ENCODE measurements at places on chromosomes 7 and 10. TPM values are rescaled to one million over a fixed set of nuclear protein-coding genes. Genes with fewer than 3 reads are reported as not detected.

DNA sequence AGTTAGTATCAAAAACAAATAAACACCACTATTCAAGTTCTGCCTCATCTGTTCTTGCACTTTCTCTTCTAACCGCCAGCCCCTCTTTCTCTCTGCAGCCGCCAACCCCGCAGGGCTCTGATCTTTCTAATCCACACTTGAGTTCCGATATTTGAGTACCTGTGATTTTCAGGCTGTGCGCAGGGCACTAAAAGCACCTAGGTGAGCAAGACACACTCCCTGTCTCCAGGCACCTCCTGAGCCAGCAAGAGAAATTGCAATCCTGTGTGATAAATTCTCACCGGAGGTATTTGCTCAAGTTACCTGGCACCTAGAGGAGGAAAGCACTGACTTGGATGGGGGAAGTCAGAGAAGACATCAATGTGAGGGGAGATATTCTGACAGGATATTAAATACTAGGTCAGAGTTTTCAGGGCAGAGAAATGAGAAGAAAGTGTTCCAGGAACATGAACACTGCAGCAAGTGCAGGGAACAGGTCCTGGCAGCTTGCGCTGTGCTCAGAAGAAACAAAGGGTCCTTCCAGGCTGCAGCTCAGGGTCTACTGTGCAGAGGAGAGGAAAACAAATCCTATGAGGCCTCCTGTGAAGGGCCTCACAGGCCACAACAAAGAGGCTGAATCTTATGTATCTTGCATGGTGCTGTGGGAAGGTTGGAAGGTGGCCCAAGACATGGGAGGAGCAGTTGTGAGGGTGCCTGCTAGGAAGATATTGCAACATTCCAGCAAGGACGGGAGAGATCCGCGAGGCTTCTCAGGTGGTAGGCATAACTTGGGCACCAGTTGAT, 568.7 kb upstream of the MGMT start:
- DNase-seq, result no peak

Gene TFPI2
- 140 TPM for total RNA-seq

DNA sequence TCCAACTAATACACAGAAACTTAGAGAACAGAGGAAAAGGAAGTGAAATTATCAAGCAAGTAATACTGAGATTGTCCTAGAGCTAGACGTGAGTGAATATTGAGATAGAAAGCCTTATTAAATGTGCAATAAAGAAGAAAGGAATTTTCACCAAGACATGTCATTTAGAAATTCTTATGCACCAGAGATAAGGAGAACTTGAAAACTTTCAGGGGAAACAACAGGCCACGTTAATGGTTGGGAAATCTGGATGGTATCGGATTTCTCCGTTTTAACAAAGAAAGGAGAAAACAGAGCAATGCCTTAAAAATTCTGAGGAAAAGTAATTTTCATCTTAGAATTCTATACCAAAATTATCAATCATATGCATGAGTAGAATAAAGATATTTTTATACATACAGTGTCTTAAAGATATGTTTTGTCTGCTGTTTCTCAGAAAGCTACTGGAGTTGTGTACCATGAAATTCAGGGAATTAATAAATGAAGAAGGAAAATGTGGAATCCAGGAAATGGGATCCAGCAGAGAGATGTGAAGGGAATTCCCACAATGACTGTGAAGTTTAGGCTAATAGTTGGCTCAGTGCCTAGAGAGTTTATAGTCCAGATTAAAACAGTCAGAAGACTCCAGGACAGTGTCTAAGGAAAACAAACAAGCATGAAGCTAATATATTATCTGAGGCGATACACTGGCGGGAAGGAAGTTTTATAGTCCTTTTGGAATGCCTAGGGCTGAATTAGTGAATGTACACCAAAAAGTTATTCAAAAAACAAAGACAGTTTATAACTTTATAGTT, 159.5 kb downstream of the PPP1R9A start:
- DNase-seq, result peak; percentile 33

Gene SPDYE8
- total RNA-seq, result not detected

Gene HNRNPF
- 152 TPM for total RNA-seq

- DNase-seq, result no peak
Observed at GRCh38 chr10:84395581-84395980, 67.2 kb downstream of the CCSER2 start.

DNA sequence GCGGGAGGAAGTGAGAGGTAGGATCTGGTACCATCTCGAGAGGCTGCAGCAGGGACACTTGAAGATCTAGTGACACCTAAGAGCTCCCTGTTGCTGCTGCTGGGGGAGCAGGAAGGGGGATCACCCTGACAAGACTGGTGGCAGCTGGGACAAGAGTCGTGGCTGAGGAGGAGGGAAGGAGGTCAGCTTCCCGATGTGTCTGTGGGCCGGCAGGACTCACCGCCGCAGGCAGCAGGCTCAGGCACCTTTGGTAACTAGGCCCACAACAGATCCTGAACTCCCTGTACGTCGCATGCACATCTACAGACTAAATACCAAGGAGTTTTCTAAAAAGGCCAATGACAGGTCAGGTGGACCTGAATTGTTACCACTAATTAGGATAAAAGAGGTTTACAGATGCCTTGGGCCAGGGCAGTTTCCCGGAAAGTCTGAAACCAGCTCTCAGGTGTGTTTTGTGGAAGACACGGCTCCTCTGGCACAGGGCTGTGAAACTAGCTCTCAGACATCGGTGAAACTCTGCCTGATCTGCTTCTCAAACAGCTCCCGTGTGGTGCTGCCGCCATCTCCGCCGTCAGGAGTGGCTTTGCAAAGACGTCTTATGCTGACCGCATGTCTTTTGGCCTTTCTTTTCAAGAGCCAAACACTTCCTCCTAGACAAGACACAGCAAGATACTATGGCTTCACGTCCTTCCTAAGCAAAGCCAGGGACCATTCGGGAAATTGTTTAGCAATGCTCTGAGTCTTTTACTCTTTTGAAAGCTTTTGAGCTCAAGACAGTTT, 609.7 kb downstream of the PTPRN2 start:
- no peak for DNase-seq

DNA sequence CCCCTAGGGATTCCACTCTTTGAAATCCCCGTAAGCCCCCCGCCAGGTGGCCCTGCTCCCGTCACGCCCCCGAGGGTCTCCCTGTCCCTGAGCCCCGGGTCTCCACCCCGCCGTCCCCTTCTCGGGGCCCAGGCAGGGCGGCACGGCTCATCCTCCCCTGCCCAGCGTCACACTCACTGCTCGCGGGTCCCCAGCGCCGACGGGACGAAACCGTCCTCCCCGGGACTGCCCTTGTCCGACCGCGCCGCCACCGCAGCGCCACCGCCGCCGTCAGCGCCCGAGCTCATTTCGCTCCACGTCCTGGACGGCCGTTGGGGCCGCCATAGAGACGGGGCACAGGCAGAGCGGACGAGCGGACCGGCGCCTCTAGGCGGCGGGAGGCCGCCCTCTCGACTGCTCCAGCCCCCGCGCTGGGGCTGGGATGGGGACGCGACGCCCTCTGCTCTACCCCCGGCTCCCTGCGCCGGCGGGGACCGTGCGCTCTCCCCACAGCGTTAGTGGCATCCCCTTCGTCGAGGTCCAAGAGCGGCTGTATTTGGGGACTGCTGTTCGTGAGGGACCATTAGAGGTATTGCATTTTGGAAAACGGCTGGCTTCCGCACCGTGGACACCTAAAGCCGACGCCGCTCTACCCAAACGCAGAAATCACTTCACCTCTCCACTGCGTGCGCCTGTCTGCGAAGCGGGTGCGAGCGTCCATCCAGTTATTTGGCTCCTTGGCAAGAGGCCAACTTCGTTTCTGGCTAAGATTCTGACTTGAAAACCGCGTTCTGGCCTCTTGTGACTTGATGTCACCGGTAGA, at the start of gene EEF1AKMT2:
TSS of gene EEF1AKMT2 (minus strand) at position 341 of the 802 bp plus-strand sequence. CDS start at position 287, 54 bp downstream.
- DNase-seq, result peak; percentile 86

DNA sequence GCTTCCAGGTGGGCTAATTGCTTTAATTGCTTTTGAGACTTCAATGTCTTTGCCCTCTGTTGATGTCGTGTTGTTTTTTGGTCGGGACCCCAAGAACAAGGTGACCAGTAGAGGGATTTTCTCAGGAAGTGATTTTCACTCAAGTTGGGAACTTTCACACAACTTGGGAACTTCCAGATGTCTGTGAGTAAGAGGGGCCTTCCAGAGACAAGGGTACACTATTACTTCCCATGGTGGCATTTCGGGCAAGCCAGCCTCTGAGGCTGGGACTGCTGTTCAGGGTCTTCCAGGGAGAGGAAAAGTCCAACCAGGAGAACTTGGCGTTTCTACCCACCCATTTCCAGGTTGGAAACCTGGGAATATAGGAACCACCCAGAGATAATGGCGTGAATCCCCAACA, 170.0 kb upstream of the CDCA7L start:
- DNase-seq, result no peak

- DNase-seq, result peak; percentile 16
Observed at GRCh38 chr10:82252081-82252480, 377.1 kb downstream of the NRG3 start.

DNA sequence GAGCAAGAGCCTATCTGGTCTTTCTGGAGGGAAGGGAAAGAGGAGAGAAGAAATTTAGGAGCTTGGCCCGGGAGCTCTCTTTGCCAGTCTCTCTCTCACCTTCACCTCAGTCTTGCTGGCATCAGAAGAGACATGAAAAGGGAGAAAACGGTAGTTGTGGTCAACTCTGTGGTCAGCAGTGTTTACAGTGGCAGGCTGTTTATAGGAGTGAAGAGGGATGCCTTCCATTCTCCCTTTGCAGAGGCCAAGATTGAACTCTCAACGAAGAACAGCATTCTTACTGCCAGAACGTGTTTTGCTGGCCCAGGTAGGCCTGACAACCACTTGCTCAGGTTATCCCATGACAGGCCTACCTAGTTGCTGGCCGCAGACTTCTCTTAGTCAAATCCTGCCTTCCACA, 133.3 kb downstream of the CCDC3 start:
- peak; percentile 46 for DNase-seq

DNA sequence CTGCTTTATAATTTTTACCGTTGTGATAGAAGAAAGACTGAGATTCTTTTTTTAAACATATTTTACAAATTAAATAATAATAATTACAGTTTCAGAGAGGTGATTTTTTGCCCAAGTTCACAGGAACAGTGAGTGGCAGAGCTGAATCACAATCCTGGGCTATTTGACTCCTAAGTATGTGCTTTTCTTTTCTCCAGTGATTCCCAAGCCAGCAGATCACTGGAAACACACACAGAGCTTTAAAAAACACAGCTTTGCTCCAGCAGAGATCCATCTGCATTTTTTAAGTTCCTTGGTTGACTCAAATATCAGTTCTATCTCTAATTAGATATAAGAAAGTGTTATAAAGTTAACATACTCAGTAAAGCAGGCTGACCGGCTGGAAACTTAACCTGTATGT, 69.0 kb downstream of the AHR start:
- DNase-seq, result no peak

Gene ALOX5
- not detected for total RNA-seq

- no peak for DNase-seq
Observed at GRCh38 chr10:80945264-80945880, 407.7 kb downstream of the SH2D4B start.

- DNase-seq, result peak; percentile 4
Observed at GRCh38 chr10:120365872-120366271, 91.2 kb upstream of the PLPP4 start.

DNA sequence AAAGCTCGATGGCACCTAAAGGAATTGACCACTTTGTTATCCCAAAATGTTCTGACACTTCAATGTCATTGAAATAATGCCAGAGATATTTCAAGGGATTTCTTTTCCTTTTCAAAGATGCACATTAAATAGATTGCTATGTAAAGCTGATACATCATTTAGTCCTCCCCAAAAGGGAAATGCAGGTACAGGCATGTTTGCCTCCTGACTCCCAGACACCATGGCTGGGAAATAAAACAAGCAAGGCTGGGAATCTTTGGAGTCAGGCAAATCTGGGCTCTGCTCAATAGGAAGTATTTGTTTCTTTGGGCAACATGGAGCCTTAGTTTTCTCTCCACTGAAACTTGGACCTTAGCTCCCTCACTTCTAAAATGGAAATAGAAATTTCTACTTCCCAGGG, 230.8 kb upstream of the LRRTM3 start:
- DNase-seq, result no peak

DNA sequence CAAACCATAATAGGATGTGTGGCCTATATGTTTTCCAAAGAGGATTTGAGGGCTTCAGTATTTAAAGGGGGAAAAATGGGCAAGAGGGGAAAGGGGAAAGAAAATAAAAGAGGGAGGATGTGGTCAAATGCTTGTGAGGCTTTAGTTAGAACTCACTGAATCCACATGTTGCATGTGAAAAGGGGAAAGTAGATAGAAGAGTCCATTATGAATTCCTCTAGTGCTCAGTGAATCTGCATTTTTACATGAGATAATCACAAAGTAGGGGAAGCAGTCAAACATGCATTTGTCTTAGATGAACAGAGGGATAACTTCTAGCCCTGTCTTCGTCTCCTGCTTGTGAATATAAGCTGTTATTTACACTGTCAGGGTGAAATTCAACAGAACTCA, 24.6 kb upstream of the AKAP9 start:
- DNase-seq, result no peak

DNA sequence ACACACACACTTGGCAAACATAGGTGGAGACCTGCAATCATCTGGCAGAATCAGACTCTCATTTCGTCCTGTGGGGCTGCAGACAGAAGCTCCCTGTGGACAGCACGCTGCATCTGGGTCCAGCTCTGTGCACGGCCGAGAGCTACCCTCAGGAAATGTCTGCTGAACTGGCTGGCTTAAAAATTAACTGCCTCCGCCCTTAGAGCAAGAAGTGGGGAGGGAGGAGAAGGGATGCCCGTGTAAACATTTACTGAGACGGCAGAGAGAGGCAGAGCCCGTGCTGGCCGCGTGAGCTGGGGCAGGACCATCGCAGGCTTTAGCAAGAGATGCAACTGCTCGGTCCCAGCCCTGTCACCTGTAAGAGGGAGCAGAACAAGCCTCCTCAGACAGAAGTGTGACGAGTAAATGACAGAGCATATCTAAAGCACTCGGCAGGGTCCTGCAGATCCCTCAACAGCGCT, 81.8 kb downstream of the TNS3 start:
- DNase-seq, result no peak

- DNase-seq, result no peak
Observed at GRCh38 chr10:78433766-78434535, 400.3 kb downstream of the RPS24 start.

GRCh38 chr10:68668972-68669371, 52.1 kb upstream of the CCAR1 start:
- no peak for DNase-seq

DNA sequence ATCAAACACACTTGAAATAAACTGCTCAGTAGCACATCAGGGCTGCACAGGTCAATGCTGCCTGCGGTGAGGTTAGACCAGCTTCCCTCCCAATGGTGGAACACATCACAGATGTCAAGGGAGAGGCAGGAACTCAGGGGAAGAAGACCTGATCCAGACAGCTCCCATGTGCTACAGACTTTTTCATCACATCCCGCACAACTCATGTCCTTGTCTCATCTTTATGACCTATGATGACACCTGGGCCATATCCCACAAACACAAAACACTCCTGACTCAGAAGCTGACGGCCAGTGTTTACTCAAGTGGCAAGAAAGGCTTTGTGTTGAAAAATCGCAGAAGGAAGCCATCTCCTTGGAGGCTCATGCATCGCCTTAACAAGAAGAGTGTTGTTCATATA, 91.6 kb downstream of the HTR5A start:
- DNase-seq, result no peak

- no peak for DNase-seq
Observed at GRCh38 chr10:13651969-13652720, 65.4 kb downstream of the PRPF18 start.

Gene NUTM2B
- total RNA-seq, result 0.32 TPM

GRCh38 chr7:20290505-20291111, 40.1 kb upstream of the ITGB8 start:
- DNase-seq, result no peak

- DNase-seq, result peak; percentile 61
Observed at GRCh38 chr7:13097499-13097898, 410.1 kb downstream of the ARL4A start.

- peak; percentile 42 for DNase-seq
Observed at GRCh38 chr10:17756557-17757217, 4.7 kb downstream of the TMEM236 start.

GRCh38 chr7:87413029-87413428, 62.5 kb downstream of the ABCB4 start:
- DNase-seq, result peak; percentile 35

All from fibroblast of villous mesenchyme (primary cell).